ENCODE measurements at places on chromosomes 5 and 9. TPM values are rescaled to one million over a fixed set of nuclear protein-coding genes. Genes with fewer than 3 reads are reported as not detected.

Gene THBS4
- 0.80 TPM for total RNA-seq

Gene GABRA1
- not detected for total RNA-seq

Gene LCP2
- 13.6 TPM for total RNA-seq

Gene FRRS1L
- not detected for total RNA-seq

Gene IFNA21
- total RNA-seq, result not detected

DNA sequence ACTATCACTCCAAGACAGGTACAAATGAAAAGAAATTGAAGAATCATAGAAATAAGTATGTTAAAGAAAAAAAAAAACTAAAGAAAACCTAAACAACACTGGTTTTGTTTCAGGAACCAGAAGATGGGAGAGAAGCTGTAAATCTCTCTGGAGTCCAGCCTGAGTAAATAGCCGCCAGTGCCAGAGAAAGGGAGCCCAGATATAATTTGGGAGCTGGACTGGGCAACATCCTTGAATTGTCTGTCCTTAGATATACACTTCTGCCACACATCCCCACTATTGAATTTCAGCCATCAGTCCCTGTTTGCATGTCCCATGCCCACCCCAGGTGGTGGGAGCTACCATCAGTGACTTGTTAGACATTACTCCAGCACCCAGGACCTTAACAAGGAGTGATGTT lies 979.6 kb downstream of the DTWD2 start:
- no peak for DNase-seq

GRCh38 chr5:167908606-167909005 lies 382.8 kb upstream of the WWC1 start:
- no peak for DNase-seq

- no peak for DNase-seq
Observed at GRCh38 chr5:75510836-75511434, 494 bp downstream of the CERT1 start.

GRCh38 chr5:174935854-174936474 lies 211.6 kb downstream of the MSX2 start:
- peak; percentile 33 for DNase-seq

DNA sequence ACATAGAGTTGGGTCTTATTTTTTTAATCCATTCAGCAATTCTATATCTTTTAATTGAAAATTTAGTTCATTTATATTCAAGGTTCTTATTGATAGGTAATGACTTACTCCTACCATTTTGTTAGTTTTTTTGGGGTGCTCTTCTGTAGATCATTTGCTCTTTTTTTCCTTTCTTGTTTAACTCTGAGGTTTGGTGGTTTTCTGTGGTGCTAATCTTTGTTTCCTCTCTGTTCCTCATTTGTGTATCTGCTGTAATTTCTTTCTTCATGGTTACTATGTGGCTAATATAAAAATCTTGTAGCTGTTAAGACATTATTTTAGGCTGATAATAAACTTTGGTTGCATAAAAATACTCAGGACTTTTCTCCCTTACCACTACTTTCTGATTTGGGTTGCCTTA lies 181.6 kb upstream of the DMRTA1 start:
- DNase-seq, result no peak

GRCh38 chr5:118796081-118796480 lies 192.3 kb downstream of the DTWD2 start:
- no peak for DNase-seq

DNA sequence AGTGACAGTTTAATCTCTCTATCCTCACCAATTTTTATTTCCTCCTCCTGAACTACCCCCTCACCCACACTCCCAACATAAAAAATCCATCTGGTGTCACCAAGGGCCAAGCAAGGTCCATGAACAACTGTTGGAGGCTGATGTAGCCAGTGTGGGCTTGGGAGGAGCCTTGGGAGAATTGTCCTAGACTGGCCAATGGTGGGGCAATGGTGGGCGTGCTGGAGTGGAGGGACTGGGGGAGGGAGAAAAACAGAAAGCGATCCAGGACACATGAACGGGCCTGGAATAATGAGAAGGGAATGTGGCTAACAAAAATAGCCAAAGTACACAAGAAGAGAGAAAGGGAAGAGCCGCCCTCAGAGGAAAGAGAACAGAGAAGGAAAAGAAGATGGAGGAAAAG lies 272.6 kb downstream of the ENC1 start:
- DNase-seq, result no peak

DNA sequence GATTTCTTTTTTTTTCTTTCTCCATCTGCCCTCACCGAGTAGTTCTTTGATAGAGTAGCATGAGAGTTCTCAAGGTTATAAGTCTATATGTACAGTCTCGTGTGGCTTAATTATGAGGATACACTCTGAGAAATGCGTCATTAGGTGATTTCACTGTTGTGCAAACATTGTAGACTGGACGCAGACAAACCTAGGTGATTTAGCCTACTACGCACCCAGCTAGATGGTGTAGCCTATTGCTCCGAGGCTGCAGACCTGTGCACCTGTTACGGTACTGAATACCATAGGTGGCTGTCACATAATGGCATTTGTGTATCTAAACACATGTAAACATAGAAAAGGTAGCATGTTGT lies 26.9 kb upstream of the CORO2A start:
- no peak for DNase-seq

- peak; percentile 57 for DNase-seq
Observed at GRCh38 chr5:55176176-55176818, 3.3 kb upstream of the CDC20B start.

- peak; percentile 67 for DNase-seq
Observed at GRCh38 chr5:112691758-112692157, 45.9 kb upstream of the APC start.

GRCh38 chr5:8317335-8317734 lies 448.4 kb downstream of the MTRR start:
- no peak for DNase-seq
